Stimulated activated CD4-positive, alpha-beta T cell treated with anti-CD3 and anti-CD28 coated beads, Interleukin-4, amount 100 ng/mL, for 4 hours (primary cell): ENCODE measurements at places on chromosomes 16 and 17.

DNA sequence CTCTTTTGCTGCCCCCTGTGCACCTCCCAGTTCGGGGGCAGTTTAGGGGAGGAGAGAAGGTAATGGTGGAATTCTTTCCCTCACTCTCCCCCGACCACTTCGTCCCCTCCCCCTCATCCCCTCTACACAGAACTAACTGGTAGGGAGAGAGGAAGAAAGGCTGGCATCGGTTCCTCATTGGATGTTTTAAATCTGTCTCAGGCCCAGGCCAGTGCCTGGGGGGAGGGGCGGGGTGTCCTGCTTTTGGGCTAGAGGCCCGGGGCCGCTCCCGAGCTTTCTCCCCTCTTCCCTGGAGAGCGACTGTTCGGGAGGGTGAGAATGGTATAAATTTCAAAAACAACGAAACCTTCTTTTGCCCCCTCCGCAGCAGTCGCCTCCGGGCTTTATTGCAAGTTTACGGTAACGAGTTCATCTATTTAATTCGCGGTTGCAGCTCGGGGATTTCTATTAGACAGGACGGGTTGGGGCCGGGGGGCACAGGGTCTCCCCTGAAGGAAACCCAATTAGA is at the start of gene PRAC2:
PRAC2 (plus strand) TSS at position 271 of the 508 bp plus-strand sequence. CDS start 1,226 bp downstream, outside the sequence.
- DNase-seq = no peak

- DNase-seq = no peak
Observed at GRCh38 chr17:45233423-45233924, 11.8 kb downstream of the FMNL1 start.

DNA sequence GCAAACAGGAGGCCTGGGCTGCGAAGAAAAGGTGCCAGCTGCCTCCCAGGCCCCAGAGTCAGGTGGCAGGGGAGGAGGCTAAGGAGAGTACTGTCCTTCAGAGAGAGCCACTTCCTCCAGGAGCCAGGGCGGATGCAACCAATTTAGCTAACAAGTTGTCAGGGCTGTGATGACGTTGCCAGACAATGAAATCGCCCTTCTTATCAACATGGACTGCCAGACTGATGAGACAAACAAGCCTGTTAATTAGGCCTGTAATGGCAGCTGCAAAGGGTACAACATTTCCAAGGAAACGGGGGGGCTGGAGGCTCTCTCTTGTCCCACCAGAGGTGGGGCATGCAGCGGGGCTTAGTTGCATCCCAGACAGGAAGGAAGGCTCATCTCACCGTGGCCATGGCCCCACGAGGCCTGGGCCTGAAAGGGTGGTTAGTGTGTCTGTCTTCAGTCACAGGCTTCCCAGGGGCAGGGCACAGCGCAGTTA is 111.8 kb downstream of the SDK2 start:
- DNase-seq = no peak

DNA sequence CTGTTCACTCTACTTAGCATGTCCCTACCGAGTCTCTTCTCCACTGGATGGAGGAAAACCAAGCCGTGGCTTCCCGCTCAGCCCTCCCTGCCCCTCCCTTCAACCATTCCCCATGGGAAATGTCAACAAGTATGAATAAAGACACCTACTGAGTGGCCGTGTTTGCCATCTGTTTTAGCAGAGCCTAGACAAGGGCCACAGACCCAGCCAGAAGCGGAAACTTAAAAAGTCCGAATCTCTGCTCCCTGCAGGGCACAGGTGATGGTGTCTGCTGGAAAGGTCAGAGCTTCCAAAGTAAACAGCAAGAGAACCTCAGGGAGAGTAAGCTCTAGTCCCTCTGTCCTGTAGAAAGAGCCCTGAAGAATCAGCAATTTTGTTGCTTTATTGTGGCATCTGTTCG is 2.8 kb upstream of the LPCAT2 start:
- no peak for DNase-seq
